ENCODE measurements at places on chromosomes 2 and 18.

DNA sequence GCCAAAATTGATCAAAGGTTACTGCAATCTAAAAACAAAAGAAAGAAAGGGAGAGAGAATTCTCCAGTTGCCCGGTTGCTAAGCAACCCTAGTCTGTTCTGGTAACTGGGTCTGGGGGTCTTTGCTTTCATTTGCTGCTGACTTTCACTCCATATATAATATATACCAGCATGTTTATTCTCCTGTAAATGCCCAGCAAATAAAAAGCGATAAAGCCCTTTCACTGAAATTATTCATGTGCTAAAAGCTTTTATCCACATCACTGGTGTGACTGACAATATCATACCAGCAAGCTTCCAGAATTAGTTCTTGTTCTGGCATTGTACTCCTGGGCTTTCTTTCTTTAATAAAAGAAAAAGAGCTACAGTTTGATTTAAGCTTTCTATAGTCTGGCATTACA is 75.5 kb upstream of the ST8SIA3 start:
- DNase-seq = no peak

DNA sequence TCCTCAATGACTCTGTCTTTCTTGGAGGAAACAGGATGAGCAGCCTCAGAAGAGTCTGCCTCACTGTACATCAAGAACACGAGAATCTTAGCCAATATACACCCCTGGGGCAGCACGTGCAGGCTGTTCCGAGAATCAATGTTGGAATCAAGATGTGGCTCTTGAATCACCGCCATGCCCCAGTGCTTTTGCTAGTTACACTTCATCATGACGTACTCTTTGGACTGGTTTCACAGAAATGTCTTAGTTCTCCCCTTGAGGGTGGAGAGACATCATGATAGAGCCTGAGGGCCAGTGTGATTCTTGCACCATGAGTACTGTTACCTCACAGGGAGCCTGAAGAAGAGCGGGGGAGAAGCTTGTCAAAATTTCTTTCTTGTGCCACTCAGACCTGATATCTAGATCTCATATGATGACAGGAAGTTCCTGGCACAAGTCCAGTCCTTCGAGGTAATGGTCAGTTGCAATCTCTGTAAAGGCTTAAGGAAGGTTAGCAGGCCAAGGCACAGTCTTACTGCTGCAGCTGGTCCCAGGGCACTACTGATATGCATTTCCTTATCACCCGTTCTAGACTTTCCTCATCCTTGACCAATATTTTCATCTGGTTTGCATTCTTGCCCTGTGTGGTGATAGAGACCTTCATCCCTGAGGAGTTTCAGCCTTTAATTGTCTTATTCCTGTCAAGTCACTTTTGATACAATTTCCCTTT is 28.2 kb upstream of the STAT4 start:
- DNase-seq = no peak

DNA sequence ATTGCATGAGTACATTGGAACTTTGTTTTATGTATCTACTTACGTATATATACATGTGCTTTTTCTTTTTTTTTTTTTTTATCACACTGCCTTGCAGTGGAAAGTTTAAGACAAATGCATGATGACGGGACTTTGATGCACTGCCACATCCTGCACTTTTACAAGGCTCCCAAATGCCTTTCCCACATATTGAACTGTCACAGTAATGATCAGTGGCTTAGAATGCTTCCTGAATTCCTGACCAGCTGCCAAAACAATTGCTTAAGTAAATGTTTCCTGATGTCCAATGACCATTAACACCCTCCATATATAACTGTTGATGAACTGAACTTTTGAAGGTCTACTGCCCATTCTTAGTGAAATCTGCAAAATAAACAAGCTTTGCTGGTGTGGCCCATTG is 60.2 kb downstream of the LYPD6B start:
- DNase-seq = no peak

GRCh38 chr2:144349674-144350073 is 170.2 kb downstream of the ZEB2 start:
- DNase-seq = no peak

DNA sequence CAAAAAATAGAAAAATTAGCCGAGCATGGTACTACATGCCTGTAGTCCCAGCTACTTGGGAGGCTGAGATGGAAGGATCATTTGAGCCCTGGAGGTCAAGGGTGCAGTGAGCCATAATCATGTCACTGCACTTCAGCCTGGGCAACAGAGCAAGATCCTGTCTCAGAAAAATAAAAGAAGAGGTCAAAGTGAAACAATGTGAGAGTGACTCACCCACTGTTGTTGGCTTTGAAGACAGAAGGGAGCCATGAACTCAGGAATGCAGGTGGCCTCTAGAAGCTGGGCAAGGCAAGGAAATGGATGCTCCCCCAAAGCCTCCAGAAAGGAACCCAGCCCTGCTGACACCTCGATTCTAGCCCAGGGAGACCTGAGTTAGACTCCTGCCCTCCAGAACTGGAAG is 3.7 kb upstream of the TMEM214 start:
- no peak for DNase-seq

DNA sequence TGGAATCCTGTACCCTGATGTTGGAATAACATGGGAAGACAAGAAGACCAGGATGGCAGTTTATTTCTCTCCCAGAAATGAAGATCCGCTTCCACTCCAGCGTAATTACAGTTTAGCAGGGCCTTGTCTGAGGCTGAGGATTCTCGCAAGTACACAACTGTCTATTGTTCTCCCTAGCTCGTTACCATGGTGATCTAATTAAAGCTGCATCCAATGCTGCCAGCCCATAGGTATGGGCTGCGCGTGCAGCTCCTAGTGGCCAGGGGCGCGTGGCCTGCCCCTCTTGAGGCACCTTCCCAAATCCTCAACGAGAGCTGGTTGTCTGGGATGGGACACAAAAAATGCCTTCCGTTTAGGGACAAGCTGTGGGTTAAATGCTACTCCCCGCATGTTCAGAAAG is 344.9 kb downstream of the CYRIA start:
- no peak for DNase-seq

DNA sequence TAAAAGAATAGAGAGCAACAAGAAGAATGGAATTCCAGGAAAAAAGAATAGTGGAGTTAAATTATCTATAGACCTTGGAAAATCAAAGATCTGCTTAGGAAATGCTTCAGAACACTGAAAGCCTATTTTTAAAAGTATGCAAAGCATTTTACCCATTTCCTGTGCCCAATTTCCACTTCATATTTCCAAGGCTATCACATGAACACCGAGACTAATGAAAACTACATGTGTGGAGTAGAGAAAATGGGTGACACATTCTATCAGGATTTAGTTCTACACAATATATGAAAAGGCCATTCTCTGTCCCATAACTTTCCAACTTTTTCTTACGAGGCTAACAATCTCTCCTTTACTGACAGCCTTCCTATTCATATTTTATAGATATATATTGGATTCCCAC is 279.4 kb downstream of the CCDC178 start:
- DNase-seq = no peak

GRCh38 chr2:27162151-27163121 is 13.6 kb downstream of the TCF23 start:
- DNase-seq = no peak

DNA sequence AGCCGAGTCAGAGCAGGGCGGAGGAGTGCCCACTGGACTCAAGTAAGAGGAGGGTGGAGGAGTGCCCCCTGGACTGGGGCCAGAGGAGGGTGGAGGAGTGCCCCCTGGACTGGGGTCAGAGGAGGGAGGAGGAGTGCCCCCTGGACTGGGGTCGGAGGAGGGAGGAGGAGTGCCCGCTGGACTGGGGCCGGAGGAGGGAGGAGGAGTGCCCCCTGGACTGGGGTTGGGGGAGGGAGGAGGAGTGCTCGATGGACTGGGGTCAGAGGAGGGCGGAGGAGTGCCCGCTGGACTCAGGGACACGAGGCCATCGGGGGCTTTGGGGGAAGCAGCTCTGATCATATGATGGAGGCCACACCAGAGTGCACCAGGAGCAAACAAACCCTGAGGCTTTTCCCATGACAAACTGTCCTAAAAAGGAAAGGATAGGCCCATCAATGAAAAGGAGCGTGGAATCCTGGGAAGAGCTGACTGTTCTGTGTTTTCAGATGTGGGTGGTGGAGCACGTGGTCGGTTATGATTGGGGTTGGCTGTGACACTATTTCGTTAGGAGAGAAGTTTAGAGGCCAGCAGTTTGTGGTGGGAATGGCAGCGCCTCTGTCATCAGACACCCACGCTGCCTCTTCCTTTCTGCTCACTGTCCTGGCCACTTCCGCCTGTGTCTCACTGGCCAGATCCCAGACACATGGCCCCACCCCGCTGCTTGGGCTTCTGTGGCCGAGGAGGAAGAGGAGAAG is 24.5 kb upstream of the HPCAL1 start:
- no peak for DNase-seq

- DNase-seq = no peak
These were observed 506 bp downstream of the BMPR2 start for GRCh38 chr2:202376460-202377206.

- no peak for DNase-seq
These were observed 1071.8 kb upstream of the PIK3C3 start for GRCh38 chr18:40883271-40883670.

DNA sequence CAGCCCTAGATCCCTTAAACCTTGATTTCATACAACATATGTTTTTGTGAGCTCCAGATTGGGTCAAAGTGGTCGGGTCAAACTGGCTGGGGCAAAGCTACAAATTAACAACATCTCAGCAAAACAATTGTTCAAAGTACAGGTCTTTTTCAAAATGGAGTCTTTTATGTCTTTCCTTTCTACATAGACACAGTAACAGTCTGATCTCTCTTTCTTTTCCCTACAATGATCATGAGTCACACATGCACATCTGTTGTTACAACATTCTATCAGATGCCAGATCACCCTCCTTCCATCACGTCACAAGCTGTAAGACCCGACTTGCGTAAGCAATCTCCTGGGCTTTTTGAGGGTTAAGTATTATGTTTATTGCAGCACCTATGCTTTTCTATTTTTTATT is 55.1 kb downstream of the RHOB start:
- DNase-seq = no peak

DNA sequence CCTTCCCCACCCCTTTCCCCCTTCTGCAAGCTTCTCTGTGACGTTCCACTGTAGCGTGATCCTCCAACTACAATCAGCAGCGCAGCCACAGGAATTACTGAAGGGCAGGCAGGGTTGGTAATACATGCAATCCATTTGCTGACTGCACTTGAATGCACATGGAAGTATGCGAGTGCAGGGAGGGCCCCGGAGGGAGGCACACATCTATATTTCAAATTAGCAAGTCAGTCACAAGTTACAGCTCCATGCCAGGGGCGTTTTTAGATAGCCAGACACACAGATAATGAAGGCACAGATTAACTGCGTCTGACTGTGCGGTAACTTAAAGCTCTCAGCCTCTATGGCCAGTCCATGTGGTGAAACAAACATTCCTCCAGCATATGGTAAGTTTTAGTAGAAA is 209.2 kb upstream of the GATA6 start:
- no peak for DNase-seq

GRCh38 chr2:233235977-233236376 is 15.5 kb upstream of the ATG16L1 start:
- DNase-seq = no peak

DNA sequence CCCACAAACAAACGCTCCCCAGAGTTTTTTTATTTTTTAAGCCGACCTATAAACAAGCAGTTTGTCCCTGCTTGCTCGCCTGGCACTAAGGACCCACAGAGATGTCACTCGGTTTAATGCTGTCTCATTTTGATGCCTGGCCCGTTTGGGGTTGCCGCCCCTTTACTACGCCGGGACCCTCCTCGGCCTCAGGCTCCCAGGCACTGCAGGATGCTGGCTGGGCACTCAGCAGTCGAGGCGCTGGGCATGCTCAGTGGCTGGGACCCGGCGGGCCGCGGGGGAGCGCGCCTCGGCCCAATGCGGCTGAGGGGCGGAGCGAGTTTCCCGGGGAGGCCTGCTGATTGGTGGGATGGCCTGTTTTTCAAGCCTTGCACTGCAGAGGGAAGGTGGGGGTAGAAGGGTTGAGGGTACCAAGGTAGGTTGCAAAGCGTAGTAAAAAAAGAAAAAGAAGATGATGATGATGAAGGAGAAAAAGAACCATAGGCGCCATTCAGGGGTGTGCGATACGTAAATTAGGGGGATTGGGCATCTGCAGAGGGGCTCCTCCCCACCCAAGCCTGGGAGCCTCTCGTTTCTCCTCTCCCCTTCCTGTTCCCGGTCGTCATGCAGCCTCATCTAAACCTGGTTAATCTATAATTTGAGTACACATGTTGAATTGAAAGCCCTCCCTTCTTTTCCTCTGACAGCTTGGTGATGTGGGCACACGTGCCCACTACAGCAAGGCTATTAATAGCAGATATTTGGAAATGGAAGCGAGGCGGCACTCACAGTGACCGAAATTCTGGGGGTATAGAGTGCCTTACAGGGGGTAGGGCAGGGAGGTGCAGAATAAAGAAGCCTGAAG is 1.5 kb upstream of the IRS1 start:
- no peak for DNase-seq

GRCh38 chr18:13043066-13043465 is 51.9 kb downstream of the CEP192 start:
- DNase-seq = no peak

DNA sequence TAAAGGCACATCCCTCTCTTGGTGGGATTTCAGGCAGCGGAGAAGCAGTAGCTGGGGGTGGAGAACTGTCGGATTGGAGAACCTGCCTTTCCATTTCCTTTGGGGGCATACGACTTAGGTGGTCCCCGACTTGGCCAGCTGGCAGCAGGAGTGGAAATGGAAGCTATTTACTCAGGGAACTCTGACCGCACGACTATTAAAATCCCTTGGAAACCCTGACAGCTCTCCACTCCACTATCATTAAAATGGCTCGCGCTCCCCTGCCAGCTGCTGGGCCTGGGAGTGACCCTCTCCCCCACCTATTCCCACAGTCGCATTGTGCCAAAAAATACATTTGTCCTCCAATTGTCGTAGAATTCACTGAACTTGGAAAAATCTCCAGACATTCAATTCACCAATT is 77.7 kb upstream of the APCDD1 start:
- DNase-seq = no peak

DNA sequence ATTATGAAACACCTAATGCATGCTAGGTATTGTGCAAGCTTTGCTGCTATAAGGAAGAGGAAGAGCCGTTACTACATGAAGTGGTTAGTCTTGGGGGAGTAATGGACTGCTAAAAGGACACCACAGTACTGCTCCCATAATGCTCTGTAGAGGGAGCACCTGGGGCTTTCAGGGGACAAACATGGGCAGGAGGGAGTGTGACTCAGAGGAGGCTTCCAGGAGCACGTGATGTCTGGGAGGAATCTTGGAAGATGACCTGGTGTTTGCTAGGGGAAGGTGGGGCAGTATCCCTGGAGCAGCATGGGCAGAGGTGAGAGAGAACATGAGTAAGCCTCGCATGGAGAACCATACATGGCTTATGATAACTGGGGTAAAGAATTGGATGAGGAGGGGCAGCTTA is 18.8 kb downstream of the MAPK4 start:
- no peak for DNase-seq

DNA sequence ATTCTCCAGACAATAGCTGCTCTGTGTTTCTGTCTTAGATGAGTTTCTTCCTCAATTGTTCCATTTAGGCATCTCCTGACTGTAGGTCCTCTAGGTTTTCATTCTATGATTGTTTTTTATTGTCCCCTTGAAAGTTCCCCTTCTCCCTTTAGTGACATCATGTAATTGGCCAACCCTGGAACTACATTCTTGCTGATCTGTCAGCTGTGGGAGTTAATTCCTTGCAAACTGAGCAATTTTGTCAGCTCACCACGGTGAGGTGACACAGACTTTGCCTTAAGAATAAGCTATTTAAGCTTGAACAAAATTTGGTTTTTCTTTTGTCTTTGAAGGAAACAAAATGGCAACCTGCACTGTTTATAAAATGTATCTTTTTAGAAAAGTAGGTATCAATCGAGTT is 95.9 kb downstream of the TXNL1 start:
- DNase-seq = no peak

All from esophagus squamous epithelium (tissue), 5 donors.